ENCODE measurements at places on chromosomes 11 and 22. TPM values are rescaled to one million over a fixed set of nuclear protein-coding genes. Genes with fewer than 3 reads are reported as not detected.

Gene MRGPRX3
- polyA plus RNA-seq, result not detected

Gene KIF18A
- 11.9 TPM for polyA plus RNA-seq

Gene BACE1-AS
- polyA plus RNA-seq, result 3.4 TPM

Gene OR10D3
- polyA plus RNA-seq, result not detected

Gene PMM1
- polyA plus RNA-seq, result 109 TPM

DNA sequence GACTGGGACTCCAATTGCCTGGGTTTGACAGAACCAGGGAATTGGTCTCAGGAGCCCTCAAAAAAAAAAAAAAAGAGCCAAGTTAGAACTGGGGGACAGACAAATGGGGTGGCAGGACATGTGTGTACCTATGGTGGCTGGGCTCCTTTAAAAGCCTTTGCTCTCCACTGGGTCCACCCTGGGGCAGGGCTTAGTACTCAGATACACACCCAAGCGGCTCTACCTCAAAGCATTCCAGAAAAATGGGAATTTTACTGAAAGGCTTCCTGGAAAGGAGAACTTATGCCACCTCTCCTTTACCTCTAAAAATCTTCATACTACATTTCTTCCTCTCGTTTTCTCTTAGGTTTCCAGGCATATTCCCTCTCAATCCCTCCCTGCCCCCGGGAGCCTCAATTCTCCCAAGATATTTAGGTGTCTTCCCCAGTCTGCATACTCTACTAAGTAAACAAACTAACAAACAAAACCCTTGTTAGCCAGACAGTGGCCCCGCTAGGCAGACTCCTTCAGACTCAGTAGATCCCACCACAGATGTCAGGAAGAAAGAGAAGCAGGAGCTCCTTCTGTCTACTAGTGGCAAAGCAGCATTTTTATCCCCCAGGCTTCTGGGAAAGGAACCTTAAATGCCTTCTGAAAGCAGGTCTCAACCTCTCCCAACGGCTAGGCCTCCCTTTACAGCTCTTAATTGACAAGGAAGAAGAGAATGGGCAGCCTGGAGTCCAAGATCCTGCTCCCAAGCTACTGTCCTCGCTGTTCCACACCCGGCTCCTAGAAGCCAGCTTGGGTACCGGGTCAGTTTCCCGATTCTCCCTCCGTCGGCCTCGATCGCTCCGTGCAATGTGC, 653 bp downstream of the PCSK7 start:
- no peak for DNase-seq

GRCh38 chr11:121389651-121390050, 62.5 kb upstream of the SORL1 start:
- DNase-seq, result no peak

GRCh38 chr11:65739022-65739421, 18.4 kb upstream of the RNASEH2C start:
- DNase-seq, result no peak

- no peak for DNase-seq
Measured at GRCh38 chr11:90757849-90758494, 535.1 kb upstream of the CHORDC1 start.

DNA sequence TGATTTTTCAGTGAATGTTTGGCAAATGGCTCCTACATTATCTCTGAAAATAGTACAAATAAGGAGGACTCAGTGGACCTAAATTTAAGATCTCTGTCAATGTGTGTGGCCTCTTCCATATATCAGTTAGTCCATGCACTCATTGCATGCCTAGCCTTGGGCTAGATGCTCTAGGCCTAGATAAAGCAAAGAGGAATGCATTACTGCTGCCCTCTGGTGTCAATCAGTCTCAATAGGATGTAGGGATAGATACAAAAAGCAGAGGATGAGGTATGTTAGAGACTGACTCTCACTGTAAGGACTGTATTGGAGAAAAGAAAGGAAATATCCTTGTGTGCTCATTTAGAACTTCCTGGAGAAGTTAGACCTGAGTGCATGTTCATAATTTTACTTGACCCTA, 42.0 kb downstream of the MS4A2 start:
- DNase-seq, result no peak

All from BJ (cell line).